ENCODE measurements at places on chromosomes 7 and 10.

DNA sequence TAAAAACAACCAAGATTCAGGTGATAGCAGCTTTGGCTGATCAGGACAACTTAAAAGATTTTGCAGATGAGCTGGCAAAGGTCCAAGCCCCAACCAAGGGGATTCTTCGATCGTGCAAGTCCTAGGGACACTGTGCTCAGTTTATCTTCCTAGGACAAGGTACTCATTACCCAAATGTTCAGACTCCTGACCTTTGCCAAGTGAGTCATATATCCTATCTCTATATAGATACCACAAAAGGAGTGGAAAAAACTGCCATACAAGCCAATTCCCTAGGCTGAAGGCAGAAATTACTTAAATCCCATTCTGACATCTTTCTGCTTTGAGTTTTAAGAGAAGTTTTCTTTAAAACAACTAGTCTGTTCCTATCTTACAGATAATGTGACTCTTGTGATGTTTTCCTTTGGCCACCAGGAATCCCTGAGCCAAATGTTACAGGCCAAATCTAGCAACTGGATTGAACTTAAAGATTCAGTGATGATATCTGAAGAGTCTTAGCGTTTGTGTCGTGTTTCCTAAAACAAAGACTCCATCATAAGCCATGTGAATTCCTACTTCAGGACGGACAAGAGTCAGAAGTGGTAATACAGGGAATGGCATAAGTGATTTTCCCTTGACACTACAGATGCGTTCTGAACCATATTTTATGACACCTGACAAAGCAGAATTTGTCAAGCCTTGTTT, 142.6 kb upstream of the ASAH2 start:
- no peak for DNase-seq

DNA sequence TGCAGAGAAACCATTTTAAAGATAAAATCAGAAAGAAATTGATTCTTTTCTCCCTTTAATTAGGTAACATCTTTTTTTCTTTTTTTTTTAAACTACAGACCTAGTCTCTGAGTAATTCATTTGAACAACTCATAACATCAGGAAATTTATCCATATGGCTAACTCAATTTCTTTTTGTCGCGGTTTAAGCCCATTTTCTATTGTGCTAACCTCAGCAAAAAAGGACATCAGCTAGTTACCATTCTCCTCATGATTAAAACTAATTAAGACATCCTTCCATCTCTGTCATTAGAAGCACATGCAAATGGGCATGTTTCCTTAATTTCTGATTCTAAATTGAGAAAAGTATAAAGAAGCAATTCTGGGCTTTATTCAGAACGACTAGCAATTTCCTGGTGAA, 57.8 kb downstream of the ANK3 start:
- DNase-seq, result no peak

GRCh38 chr10:90856964-90857634, 740 bp downstream of the HTR7 start:
- no peak for DNase-seq

- DNase-seq, result no peak
Observed at GRCh38 chr7:149282331-149282655, 20.3 kb downstream of the ZNF783 start.

DNA sequence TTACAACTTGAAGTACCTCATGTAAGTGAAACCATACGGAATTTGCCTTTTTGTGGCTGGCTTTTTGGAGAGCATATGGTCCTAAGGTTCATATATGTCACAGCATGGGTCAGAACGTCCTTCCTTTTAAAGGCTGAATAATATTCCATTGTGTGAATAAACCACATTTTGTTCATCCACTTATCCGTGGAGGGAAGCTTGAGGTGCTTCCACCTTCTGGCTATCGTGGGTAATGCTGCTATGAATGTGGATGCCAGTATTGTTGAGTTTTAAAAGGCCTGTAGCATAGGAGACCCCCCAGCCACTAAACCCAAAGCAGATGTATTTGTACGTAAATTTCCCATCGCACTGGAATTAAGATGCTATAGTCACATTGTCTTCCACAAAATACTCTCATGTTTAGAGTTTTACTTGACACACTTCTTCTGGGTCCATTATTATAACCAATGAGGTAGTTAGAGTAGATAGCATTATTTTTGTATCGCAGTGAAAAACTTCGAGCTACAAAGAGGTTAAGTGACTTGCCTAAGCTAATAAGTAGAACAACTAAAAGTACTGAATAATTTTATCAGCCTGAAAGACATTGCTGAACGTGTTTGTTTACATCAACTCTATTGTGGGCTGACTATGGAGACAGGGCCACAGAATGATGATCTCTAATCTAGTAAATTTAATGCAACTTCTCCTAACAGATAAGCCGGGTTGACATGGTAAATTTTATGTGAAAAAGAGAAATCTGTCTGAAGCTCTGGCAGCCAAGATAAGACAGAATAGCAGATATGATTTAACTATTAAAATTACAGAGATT, 183.0 kb upstream of the CTBP2 start:
- DNase-seq, result no peak

- DNase-seq, result no peak
Observed at GRCh38 chr10:16689227-16689626, 128.0 kb downstream of the RSU1 start.

DNA sequence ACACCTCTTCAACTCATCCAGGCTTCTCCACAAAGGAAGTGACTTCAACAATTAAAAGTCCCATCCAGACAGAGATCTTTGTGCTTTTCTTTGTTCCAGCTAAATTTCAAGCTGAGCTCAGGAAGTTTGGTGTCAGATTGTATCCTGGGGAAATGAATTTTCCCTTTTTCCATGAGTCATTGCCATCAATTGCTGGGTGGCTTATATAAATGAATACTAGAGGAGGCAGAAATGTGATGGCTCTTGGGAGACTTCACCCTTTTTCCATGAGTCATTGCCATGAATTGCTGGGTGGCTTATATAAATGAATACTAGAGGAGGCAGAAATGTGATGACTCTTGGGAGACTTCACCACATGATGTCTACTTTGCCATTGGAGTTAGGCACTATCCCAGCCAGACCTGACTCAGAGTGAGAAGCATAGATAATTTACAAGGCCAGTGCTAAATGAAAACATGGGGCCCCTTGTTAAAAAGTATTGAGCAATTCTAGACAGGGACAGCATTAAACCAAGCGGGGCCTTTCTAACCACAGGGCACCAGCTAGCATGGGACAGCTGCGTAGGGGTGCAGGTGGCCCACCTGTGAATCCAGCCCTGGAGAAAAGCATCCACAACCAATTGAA, 339.2 kb upstream of the PODXL start:
- no peak for DNase-seq

DNA sequence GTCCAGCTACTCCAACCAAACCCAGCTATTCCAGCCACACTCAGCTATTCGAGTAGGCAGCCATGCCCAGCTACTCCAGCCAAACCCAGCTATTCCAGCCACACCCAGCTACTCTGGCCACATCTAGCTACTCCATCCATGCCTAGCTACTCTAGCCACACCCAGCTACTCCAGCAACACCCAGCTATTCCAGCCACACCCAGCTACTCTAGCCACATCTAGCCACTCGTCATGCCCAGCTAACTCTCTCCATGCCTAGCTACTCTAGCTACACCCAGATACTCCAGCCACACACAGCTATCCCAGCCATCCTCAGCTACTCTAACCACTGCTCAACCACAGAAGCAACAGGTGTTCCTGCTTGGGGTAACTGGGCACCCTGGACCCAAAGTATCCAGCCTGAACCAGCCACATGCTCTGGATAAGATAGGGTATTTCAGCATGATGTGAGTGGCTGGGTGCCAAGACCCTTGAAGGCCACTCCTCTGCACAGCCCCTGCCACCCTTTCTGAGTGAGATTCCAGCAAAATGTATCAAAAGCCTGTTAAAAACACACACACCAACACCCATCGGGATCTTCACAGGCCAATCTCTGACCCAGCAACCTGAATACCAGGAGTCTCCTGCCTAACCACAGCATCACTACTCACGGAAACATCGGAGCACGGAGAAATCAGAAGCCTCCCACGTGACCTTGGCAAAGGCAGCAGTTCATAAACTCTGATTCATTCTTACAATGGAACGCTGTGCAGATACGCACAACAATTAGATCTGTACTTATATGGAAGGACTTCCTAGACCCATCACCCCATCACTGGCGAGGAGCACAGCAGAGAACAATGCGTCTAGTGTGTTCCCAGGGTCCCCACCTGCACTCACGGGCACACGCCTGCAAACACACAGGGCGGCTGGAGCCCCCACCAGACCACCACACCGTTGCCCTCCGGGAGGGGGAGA, 51.8 kb upstream of the DNAAF5 start:
- peak; percentile 13 for DNase-seq

DNA sequence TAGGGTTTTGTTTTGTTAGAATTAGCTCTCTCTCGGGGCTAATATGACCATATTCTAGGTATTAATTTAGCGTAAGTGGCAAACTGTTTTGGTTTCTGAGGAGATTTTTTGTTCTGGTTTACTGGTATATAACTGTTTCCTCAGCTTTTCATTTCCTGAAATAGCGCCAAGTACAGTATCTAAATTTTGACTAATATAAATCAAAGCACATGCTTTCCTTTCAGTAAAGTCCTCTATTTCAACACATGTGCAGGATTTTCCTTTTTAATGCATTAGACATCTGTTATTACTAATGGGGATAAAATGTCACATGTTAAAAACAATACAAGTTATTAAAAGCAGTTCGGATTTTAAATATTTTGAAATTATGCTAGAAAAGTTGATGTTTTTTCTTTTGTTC, 11.3 kb downstream of the FERD3L start:
- no peak for DNase-seq

DNA sequence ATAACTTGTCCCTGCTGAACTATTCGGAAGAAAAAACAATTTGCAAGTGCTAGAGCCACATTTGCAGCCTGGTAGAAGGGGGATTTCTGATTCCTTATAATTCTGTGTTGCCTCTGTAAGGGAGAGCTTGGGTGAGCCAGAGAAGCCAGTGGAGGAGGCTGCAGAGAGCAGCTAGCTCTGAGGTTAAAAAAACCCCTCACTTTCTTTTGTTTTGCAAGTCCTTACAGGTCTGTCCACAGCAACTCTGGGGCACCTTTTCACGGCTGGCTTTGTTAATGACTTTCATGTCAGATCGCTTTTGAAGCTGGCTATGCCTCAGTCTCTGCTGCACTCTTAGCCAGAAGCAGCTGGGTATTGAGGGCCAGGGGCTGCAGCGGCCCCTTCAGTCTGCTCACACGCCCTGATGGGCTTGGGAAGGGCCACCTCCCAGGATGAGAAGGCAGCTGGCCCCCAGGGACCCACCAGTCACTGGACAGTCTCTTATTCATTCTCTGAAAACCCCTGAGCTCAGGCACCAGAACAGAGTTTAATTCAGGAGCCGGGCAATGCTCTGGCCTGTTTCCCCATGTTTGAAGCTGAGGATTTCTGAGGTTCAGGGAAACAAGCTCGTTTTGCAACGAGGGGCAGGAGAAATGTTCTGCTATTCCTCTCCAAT, 30.9 kb downstream of the TRIM8 start:
- DNase-seq, result peak; percentile 56

GRCh38 chr10:24953675-24954074, 1.3 kb upstream of the PRTFDC1 start:
- DNase-seq, result no peak

DNA sequence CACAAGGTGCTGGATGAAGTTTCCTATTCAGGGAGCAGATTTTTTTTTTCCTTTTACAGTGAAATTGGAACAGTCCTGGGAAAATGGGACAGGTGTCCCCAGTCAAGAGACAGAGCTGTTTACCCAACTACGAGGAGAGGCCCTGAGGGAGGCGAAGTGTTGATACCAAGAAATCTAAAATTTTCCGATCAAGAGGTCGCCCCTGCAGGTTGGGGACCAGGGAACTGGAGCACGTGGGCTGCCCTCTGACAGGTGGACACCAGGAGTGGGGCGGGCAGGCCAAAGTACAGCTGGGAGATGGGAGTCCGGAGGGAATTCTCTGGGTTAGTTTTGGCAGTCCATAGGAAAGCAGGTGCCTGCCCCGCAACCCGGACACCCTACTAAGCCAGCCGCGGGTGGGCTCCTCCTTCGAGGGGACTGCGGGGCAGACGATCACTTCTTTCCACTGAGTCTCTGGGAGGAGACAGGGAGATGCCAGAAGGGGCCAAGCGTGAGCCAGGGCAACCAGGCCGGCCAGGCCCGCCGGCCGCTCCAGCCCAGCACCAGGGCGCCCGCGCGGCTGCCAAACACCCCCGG, 965 bp upstream of the CAMK1D start:
- no peak for DNase-seq

Measured in tibial artery (tissue), 4 donors.